ENCODE measurements at places on chromosomes 6 and 20. TPM values are rescaled to one million over a fixed set of nuclear protein-coding genes. Genes with fewer than 3 reads are reported as not detected.

- no peak for DNase-seq
Observed at GRCh38 chr6:106114492-106114891, 28.4 kb downstream of the PRDM1 start.

DNA sequence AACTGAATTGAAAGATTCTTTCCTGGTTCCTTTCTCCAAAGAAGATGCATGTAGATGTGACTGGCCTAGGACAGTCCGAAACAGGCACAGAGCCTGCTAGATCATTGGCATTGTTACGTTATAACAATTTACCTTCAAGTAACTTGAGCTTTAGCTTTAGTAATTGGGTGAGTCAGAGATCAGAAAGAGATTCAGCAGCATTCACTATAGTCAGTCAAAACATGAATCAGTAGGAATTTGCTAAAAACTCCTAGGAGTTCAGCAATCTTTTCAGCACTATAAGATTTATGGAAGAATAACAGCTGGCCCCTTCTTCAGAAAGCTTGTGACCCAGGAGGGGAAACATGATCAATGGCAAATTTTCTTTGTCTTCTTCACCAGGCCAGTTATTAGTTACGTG, 281.7 kb upstream of the PRDM1 start:
- DNase-seq, result no peak

GRCh38 chr20:48360342-48360975, 467.3 kb downstream of the PREX1 start:
- no peak for DNase-seq

GRCh38 chr6:139764498-139764986, 390.1 kb upstream of the CITED2 start:
- peak; percentile 83 for DNase-seq

Gene TCP1
- 447 TPM for total RNA-seq

- DNase-seq, result no peak
Observed at GRCh38 chr20:53884859-53885541, 185.4 kb downstream of the BCAS1 start.

Gene LEMD2
- 43.9 TPM for total RNA-seq

Gene MYMX
- not detected for total RNA-seq

Gene GPR63
- 3.5 TPM for total RNA-seq

Gene KATNA1
- 20.6 TPM for total RNA-seq

Gene DLK2
- 1.6 TPM for total RNA-seq

DNA sequence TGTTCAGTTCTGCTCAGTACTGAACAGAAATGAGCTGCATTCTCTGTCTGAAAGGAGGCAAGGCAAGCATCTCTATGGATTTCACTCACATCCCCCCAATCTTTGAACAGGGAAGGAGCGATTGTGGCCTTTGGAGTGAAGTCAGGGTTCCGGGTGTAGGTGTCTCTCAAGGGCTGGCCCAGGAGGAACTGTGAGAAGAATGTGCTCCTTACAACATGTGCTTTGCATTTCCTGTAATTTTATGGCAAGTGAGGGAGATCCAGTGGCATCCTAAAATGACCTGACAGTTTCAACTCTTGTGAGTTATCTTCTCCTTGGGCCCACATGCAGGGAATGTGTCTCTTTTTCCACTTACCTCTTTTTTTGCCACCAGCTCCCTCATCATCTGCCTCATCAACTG, 63.0 kb upstream of the RIN2 start:
- DNase-seq, result no peak

- DNase-seq, result no peak
Observed at GRCh38 chr6:128206610-128207426, 306.0 kb upstream of the THEMIS start.

DNA sequence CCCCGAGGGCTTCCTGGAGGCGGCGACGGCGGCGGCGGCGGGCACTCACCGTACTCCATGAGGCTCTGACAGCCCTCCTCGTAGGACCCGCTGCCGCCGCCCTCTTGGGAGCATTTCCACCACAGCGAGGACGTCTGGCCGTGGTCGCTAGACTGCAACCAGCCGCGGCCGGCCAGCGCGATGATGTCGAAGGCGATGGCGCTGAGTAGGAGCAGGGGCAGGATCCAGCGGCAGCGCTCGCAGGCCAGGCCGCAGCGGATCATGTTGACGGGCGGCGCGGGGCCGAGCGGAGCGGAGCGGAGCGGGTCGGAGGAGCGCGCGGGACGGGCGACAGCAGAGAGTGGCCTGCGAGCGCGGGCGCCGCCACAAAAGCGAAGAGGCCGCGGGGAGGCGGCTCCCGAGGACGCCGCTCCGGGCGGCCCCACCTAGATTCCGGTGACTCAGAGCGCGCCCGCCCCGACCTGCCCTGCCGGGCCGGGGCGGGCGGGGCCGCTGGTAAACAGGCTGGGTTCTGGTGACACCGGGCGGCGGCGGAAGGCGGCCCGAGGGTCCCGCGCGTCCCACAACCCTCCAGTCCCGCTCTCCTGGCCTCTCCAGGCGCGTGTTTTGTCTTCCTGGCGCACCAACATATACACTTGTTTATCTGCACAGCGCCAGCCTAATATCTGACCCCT, at the start of gene PERP:
Gene PERP (minus strand): TSS at position 342 of the 674 bp plus-strand sequence. CDS start 79 bp downstream, at position 263.
- peak; percentile 57 for DNase-seq

Gene NOX3
- not detected for total RNA-seq

DNA sequence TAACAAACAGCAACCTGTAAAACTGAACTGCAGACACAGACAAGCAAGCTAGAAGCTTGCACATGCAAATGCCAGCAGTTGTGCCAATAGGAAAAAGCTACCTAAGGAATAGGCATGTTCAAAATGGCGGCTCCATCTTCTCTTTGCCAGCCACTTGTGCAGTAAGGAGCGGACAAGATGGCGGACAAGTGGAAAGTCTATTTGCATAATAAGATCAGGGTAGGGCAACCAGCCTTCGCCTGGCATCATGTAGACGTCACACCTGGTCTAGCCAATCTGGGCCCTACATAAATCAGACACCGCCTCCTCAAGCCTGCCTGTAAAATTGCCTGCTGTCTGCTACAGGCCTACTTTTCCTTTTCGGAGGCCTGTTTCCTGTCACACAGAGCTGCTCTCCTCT, 18.0 kb downstream of the C6orf52 start:
- no peak for DNase-seq

Gene IYD
- total RNA-seq, result not detected

DNA sequence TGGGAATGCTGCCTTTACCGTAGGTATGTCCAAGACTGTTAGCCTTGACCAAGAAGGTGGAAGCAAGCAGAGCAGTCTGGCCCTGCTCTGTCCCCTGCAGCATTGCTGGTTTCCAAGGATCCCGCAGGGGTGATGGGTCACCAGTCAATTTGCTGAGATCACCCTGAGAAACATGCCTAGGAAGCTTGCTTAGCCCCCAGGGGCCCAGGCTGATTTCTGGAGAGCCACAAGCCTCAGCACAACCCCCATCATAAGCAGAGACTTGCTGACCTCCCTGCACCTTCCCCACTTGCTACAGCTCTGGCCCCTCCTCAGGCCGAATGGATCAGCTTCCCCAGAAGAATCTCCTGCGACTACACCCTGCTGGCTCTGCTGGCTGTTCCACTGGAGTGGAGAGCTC, 21.5 kb downstream of the ARHGAP40 start:
- DNase-seq, result no peak

DNA sequence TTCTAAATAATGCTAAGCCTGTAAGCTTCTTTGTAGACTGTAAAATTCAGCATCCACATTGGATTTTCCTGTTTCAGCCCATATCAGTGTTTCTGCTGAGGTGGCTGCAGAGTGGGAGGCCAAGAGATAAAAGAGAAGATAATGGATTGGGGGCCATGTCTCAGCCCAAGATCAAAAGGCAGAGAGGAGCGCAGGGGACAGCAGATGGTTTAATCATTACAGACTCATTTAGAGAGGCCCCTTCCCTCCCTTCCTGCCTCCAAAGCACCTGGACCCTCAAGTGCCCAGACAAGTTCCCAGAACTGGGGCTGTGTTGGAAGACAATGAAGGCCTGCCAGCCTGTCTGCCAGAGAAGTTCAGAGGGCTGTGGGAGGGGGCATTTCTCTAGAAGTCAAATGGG, 20.4 kb upstream of the CTNNBL1 start:
- DNase-seq, result no peak

Gene TNXB
- 8.5 TPM for total RNA-seq

- DNase-seq, result no peak
Observed at GRCh38 chr20:22962567-22963439, 72.3 kb upstream of the SSTR4 start.

Gene MYH7B
- total RNA-seq, result 0.74 TPM

- DNase-seq, result no peak
Observed at GRCh38 chr6:113137426-113137825, 719.7 kb upstream of the MARCKS start.

Gene EPPIN
- not detected for total RNA-seq

DNA sequence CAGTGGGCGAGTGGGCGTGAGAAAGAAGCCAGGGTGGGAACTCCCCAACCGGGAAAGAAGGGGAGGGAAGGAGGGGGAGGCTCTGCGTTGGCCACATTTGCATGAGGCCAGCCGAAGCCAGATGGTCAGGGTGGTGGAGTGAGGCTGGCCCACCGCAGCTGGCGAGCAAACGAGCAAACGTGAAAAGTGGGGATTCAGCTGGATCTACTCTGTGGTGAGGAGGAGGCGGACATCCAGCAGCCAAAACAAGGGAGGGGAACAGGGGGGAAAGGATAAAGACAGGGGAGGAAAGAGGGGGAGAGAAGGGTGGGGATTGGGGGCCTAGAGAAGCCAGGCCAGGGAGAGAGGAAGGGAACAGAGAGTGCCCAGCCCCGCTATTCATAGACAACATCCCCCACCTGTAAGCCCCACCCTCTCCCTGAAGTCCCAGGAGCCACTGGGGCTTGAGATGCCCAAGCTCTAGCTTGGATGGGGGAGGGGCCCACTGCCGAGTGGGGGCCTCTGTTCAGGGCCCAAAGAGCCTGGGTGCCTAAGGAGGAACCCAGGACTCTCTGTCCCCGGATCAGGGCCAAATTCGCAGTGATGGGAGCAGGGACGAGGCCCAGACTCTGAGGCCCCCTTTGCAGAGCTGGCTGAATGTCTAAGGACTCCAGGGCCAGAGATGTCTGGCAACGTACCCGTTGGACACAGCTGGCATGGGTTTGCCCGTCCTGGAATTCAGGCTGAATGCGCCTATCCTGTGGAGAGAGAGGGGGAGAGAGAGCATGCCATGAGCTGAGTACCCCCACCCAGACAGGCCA, 45.1 kb downstream of the CPNE5 start:
- DNase-seq, result no peak

GRCh38 chr6:34031625-34032383, 114.1 kb downstream of the GRM4 start:
- no peak for DNase-seq

- no peak for DNase-seq
Observed at GRCh38 chr6:18976091-18976490, 588.9 kb downstream of the RNF144B start.

DNA sequence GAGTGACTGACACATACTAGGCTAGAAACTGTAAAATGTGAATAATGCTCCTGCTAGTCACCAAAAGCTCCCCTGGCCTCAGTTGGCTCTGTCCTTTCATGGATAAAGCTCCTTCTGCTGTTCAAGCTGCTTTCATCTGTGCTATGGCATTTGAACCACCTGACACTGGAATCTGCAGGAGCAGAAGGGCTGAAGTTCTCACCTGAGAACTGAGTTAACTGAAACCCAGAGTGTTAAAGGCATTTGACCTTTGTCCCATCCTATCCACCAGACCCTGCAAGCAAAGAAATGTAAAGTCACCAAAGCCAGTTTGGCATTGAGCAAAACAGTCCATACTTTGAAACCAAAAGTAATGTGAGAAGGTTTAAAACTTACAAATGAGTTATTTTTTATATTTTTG, 77.7 kb downstream of the BMP2 start:
- DNase-seq, result no peak

- DNase-seq, result no peak
Observed at GRCh38 chr20:3603108-3603507, 60.1 kb downstream of the GFRA4 start.

Gene DNAH8
- total RNA-seq, result not detected

GRCh38 chr6:87944541-87944954, 103.1 kb upstream of the SPACA1 start:
- DNase-seq, result no peak
